GM12892 (cell line): ENCODE measurements at places on chromosomes 1 and 21.

- DNase-seq, result no peak
Measured at GRCh38 chr1:56574794-56575193, 4.6 kb downstream of the PLPP3 start.

DNA sequence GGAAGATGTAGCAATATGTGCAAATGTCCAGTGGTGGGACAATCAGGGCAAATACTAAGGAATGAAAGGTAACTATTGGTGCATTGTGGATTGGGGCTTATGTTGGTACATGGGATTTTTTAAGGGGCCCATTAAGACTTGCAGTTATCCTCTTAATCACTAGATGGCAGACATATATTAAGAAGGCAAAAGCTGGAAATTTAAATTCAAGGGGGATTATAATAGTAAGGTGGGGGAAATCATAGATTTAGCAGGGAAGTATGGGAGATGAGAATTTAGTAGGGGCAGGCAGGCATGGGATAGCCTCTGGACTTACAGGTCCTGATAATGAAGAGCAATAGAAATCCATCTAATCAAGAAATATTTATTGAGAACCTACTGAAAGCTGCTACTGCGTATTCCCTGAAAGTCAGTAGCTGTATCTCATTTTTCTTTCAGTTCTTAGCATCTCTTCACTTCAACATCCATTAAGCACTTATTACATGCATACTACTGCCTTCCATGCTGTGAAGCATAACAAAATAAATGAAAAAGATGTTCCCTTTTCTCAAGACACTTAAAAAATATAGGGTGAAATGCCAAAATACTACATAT, 251.8 kb downstream of the CRB1 start:
- DNase-seq, result no peak

GRCh38 chr1:185775501-185775900, 41.3 kb downstream of the HMCN1 start:
- DNase-seq, result no peak

- DNase-seq, result peak; percentile 4
Measured at GRCh38 chr1:84998642-84999280, 1.8 kb upstream of the MCOLN2 start.

DNA sequence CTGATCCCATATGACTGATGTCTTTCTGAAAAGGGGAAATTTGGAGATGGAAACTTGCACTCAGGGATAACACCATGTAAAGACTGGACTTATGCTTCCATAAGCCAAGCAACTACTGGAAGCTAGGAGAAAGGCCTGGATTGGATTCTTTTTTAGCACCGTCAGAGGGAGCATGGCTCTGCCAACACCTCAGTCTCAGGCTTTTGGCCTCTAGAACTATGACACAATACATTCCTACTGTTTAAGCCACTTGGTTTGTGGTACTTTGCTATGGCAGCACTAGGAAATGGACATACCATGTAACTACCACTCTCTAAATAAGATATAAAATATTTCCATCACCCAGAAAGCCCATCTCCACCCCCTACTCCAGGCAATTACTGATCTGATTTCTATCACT, 139.7 kb downstream of the CYYR1 start:
- DNase-seq, result no peak

GRCh38 chr1:18008081-18008480, 99.5 kb upstream of the IGSF21 start:
- no peak for DNase-seq

GRCh38 chr1:205852969-205853368, 3.0 kb upstream of the PM20D1 start:
- DNase-seq, result no peak

GRCh38 chr1:180854001-180854400, 58.7 kb upstream of the KIAA1614 start:
- DNase-seq, result no peak

DNA sequence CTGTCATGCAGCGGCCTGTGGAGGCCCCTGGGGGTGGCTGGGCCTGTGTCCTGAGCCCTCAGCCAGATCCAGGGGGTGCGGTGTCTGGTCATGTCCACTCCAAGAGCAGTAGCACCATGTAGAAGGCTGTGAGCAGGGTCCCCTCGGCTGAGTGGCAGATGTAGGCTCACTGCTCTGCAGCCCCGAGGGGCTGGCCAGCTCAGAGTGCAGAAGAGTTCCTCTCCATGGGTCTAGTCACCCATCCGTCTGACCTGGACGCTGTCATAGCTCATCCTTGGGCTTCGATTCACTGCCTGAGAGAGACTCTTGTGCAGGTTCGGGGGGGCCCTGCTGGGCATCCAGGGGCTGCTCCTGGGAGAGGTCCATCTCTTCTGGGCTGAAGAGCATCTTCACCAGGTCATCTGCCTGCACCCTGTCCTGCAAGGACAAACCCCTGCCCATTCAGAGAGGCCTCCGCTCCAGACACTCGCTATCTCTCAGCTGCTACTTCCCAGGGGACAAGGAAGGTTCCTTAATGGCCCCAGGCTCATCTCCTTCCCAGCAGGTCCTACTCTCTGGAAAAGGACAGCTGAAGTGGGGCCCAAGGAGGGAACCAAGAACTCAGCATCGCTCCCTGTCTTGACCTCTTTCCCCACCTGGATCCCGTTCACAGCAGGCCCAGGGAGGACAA, 6.5 kb upstream of the CLDN19 start:
- DNase-seq, result no peak

GRCh38 chr1:187876775-187877174, 1048.0 kb downstream of the PLA2G4A start:
- no peak for DNase-seq

DNA sequence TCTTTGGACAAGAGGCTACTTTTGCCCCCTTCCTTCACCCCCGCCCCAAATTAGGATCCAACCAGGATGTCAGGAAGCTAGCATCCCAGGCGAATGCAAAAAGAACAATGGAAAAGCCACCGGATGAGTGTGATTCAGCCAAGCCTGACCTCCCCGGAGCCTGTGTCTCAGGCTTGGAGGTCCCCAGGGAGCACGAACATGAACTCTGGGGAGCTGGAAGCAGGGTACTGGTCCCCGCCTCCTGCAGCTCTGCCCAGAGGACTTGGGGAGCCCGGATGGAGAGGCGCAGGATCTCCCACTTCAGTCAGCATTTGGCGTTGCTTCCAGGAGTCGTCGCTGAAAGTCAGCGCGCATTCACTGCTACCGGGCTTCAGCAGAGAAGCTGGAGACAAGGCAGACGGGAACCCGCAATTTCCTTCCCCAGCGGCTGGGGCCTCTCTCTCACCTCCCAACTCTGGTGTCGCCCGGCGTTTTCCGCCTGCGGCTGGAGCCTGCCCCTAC, 1.8 kb upstream of the TBX15 start:
- DNase-seq, result no peak

GRCh38 chr1:30688920-30689794, 34.2 kb downstream of the MATN1 start:
- no peak for DNase-seq

- no peak for DNase-seq
Measured at GRCh38 chr1:190832511-190832910, 354.8 kb upstream of the BRINP3 start.

DNA sequence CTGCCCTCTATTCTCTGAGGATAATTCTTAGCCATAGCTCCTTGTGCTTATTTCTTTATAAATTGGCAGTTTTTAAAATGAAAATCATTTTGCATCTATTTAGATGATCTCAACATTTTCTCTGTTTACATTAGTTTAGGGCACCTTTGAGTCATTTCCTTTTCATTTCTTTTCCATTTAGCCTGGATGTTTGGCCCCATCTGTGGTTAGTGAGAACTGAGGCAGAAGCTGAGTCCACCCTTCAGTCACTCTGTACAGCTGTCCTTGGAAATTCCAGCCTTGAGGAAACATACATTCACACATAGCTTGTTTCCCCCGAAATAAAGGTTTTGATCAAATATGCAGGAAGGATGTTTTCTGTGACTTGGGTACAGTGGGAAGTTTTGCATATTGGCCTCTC, 123.7 kb downstream of the NTNG1 start:
- no peak for DNase-seq
